ENCODE measurements at places on chromosomes 13 and 19.
A peak's percentile ranks its signal among the peaks of the same experiment; 100 is the strongest.

GRCh38 chr13:59865398-59865797, 298.3 kb downstream of the DIAPH3 start:
- no peak for DNase-seq

DNA sequence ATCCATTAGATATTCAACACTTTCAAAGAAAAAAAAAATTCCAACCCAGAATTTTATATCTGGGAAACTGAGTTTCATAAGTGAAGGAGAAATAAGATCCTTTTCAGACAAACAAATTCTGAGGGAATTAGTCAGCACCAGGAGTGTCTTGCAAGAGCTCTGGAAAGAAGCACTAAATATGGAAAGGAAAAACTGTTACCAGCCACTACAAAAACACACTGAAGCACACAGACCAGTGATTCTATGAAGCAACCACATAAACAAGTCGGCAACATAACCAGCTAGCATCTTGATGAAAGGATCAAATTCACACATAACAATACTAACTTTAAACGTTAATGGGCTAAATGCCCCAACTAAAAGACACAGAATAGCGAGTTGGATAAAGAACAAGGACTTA, 368.4 kb upstream of the MIR17HG start:
- no peak for DNase-seq

GRCh38 chr13:35649162-35649561, 172.7 kb upstream of the MAB21L1 start:
- peak; percentile 7 for DNase-seq

GRCh38 chr13:110498327-110498726, 63.2 kb downstream of the RAB20 start:
- DNase-seq = no peak

DNA sequence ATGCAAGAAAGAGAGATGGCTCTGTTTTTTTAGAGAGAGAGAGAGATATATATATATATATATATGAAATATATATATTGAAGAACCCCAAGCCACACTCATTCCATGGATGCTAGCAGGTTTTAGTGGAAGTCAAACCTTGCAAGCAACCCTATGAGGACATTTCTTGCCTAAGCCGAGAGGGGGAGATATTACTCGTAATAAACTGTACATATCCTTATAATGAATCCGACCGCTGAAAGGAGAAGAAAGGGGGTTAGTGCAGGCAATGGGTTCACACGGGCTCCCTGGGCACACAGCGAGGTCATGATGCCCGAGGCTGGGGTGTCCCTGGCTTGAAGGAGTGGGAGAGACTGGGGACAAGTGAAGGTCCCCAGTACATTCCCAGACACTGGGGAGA, 78.3 kb downstream of the IER2 start:
- DNase-seq = no peak

- peak; percentile 87 for DNase-seq
These were observed 286.5 kb downstream of the MYO16 start for GRCh38 chr13:108915634-108916512.

GRCh38 chr19:41930926-41931592, 2.8 kb upstream of the ERFL start:
- DNase-seq = no peak

DNA sequence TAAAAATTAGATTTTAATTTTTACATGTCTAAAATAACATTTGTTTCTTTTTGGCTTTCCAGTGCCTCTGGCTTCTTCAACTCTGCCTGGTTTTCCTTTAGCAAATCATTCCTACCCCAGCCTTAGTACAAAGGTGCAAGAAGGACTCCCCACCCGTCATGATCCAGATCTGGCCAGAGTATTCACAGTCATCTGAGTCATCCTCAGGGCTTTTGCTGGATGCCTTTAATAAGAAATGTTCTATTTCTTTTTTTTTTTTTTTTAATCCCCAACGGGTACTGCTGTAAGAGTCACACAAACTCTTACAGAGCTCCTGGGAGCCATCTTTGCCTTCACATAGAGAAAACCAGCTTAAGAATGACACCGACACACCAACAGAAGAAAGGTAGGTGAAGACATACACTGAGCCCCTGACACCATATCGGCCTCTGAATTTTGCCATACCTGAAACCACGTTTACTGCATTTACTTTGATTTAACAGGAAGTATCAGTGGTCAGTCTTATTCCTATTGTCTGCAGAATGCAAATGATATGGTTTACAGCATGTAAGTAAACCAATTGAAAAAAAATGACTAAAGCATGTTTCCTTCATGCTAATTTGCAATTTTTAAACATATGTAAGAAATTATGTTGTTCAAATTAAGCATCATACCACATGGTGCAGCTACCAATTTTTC, 184.4 kb downstream of the NALCN start:
- DNase-seq = no peak

GRCh38 chr13:40428354-40428753, 238.1 kb downstream of the FOXO1 start:
- DNase-seq = peak; percentile 91

GRCh38 chr13:100980171-100980570, 305.6 kb upstream of the TMTC4 start:
- DNase-seq = no peak

GRCh38 chr13:42125046-42125445, 76.6 kb downstream of the DGKH start:
- DNase-seq = no peak

GRCh38 chr19:51614789-51615188, 15.4 kb downstream of the SIGLEC5 start:
- DNase-seq = no peak

DNA sequence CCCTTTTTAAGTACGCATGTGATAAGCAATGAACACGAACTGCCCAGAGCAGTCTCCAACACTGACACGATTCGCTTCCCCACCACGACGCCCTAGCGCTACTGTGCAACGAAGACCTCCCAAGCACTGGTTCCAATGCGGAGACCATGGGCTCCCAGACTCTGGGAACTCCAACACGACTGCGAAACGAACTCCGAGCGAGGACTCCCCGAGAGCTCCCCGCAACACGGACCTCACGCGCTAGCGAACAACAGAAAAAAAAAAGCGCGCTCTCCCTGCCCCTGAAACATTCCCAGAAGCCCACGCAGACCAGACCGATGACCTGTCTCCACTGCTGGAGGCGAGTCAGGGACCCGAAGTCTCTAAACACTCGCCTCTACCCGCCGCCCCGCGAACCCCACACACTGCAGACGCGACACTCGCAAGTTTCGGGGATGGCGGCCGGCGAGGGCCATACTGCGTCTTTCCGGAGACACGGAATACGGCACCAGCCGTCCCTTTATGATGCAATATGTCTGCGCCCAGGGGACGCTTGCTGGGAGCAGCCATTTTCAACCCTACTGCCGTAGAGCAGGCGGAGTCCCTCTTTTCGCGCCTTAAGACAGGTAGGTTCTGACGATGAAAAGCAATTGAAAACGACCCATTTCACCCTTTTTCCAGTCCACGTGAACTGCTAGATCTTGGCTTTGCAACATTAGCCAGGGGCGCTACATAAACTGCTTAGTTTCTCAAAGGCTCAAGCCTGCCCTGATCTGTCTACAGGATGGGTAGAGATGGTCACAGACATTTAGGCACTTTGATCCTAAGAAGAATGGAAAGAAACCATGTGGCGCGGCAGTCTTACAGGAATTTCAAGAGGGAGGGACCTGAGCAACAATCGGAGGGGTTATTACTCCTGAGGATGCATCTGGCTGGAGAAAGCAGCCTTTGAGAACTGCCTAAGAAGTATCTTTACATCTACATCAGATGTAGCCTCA, at the start of gene ZNF577:
Gene ZNF577, minus strand, starts transcription at position 430 of the 977 bp plus-strand sequence. CDS start 7,569 bp downstream, outside the sequence.
- peak; percentile 79 for DNase-seq

DNA sequence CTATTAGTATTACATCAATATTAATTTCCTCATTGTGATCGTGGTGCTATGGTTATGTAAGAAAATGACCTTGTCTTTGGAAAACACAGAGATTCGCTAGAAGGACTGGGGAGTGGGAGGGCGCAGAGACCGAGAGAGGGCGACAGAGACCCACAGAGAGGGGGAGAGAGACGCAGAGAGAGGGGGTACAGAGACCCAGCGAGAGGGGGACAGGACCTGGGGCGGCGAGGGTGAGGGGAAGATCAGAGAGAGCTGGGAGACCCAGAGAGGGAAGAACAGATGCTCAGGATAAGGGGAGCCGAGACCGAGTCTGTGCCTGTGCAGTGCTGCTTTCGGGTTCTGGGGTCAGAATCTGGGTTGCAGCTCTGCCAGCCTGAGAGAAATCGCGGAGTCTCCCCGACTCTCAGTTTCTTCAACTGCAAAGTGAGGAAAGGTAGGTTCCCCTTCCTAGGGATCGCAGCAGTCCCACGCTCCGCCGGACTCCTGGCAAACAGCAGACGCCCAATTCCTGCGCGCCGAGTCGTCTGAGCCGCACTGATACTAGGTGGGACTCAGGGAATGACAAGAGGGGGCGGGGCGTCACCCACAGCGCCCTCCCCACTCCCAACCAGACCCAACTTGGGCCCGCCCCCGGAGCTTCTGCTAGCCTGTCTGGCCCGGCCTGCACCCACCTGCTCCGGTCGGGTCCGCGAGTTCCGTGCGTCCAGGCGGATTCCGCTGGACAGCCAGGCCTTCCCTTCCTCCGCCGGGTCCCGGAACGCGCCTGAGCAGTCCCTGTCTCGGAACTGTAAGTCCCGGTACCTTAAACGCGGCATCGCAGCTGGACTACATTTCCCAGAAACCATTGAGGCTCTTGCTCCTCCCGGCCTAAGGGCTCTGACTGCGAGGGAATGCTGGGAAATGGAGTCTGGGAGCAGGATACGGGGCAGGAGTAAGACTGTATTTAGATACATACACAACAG, 15.3 kb downstream of the IZUMO2 start:
- DNase-seq = peak; percentile 71

DNA sequence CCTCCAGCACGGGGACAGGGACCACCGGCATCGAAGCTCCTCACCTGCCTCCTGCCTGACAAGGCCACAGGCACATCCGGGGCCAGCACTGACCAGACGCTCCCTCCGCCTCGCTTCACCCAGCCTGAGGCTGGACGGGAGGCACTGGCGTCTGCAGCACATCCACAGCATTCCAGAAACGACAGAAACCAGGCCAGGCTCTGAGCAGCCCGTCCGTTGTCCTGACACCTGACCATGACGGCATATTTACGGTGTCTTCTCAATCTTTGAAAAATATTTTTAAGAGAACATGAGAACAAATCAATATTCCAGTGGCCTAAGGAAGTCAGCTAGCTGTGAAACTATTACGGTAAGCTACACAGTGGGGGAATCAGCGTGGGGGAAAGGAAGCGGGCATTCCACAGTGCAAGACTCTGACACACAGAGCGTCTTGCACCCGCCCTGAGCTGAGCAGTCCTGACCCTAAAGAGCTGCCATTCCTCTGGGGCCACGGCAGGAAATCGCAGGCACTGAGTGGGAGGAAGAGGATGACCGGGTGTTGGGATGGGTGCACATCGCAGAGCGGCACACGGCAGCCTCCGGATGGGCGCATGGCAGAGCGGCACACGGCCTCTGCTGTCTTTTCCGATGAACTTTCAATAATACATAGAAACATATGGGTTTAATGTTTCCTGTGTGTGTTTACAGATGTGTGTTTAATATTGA, 26.8 kb downstream of the RASA3 start:
- DNase-seq = no peak

- no peak for DNase-seq
These were observed 10.9 kb downstream of the ARHGEF1 start for GRCh38 chr19:41893899-41894298.

- DNase-seq = peak; percentile 93
These were observed at the start of gene TNFSF9 for GRCh38 chr19:6530386-6531162. Gene TNFSF9, plus strand, starts transcription at chr19:6531026. Its CDS starts 11 bp downstream, at chr19:6531037.

GRCh38 chr13:39417643-39418042, 185.3 kb downstream of the LHFPL6 start:
- peak; percentile 41 for DNase-seq

DNA sequence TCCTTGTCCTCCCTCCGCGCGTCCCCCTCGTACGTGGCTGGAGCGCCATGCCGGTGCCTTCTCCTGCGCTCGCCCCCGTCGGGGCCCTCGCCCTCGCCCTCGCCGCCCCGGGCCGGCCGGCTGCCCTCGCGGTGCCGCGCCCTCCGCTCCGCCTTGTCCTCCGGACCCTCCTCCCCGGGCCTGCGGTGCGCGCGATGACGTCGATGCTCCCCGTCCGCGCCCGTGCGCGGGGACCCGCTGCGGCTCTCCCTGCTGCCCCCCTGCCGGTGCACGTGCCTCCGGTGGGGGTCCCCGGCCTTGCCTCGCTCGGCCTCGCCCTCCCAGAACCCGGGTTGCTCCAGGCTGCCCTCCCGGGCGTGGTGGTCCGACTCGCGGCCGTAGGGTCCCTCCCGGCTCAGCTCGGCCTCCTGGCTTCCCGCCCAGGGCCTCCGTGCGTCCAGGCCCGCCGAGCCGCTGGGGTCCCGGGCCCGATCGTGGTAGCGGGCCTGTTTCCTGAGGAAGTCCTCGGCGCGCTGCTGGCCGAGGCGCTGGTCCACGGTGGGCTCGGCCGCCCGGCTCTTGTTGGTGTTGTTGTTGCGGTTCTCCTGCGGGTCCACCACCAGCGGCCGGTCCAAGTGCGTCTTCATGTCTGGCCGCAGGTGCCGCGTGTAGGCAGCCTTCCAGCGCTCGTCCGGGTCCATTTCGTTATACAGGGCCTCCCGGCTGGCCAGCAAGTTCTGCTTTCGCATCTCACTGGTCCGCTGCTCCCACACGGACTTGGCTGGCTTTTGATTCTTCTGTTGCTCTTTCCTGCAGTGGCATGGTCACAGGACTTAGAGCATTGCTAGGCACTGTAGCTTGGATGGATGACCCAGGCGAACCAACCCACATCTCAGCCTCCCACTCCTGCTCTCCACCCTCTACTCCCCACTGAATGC, 148.6 kb downstream of the IER2 start:
- DNase-seq = no peak

GRCh38 chr19:16001481-16002312, 52.9 kb downstream of the OR10H4 start:
- peak; percentile 93 for DNase-seq

GRCh38 chr19:1237027-1237659, 662 bp downstream of the CBARP start:
- DNase-seq = no peak

GRCh38 chr13:39144941-39145533, 106.8 kb downstream of the NHLRC3 start:
- peak; percentile 31 for DNase-seq

DNA sequence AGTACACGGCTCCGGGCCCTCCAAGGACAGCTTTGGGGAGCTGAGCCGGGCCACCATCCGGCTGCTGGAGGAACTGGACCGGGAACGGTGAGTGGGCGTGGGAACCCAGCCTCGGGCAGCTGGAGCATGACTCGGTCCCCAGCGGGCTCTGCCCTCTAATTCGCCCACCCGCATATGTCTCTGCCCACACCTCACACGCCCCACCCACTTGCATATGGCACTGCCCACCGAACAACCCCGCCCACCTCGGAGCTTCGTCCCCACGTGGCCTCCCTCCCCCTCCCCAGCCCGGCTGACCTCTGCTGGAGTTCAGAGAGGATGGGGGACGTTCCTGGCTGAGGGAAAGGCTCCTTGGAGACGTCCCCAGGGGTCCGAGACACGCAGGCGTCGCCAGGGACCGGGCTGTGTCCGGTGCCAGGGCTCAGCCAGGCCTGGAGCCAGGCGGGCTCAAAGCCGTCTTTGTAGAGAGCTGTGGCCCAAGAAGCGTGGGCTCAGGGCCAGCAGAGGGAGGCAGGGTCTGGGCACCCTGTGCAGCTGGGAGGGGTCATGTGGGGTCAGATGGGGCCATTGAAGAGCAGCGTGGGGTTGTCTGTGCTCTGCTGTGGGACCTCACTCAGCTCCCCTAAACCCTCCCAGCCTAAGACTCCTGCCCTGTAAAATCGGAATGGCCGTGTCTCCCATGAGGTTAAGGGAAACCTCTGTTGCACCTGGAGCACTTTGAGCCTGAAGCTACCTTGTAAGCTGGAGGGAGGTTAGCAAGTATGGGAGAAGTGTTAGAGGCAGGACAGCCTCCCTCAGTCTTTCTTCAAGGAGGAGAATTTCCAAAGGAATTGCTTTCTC, 3.8 kb downstream of the APC2 start:
- peak; percentile 29 for DNase-seq

Data from inflammatory macrophage treated with lipopolysaccharide for 4 hours (primary cell).